CD4-positive, alpha-beta T cell (primary cell): ENCODE measurements at places on chromosomes 7 and 10.

DNA sequence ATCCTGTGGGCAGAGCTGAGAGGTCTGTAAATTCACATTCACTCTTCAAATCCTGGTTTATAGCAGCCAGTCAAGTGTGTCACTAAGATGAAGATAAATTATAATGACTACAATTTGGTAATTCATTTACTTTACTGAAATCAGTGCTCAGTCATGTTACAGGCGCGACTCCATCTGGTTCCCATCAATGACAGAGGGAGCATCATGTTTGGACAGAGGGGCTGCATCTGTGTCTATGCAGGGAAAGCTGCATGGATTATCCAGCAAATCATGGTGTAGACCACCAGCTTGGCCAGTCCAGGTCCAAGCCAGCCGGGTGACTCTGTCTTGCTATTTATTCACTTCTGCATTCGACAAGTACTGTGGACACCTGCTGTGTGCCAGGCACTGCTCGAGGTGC lies 214.1 kb upstream of the ZNF32 start:
- no peaks in the 10 kb centered on the region for H3K36me3 ChIP-seq
- no peaks in the 10 kb centered on the region for H3K4me1 ChIP-seq
- H3K27ac ChIP-seq: no peak overlapping the region
- H3K4me3 ChIP-seq: no peak overlapping the region
- no peak for DNase-seq

DNA sequence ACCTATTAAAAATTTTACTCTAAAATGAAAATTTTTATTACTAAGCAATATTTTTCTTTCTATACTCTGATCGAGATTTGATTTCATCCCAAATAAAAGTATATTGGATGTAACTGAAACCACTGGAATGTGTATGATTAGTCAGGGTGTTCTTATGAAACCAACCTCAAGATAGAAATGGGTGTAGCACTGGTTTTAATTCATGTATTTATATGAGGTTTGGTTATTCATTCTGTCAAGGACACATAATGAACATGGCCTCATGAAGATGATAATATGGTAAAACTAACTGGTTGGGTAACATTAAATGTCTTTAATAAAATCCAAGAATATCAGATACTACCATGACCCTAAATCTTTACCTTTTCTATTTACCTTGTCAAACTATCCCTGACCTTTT lies 197.7 kb downstream of the SEMA3A start:
- H3K36me3 ChIP-seq: no peaks in the 10 kb centered on the region
- H3K4me1 ChIP-seq: no peaks in the 10 kb centered on the region

GRCh38 chr7:100190048-100190711 lies 12.5 kb downstream of the STAG3 start:
- peaks cover 1% of the 10 kb centered on the region for H3K4me1 ChIP-seq
- DNase-seq: no peak
- no peaks in the 10 kb centered on the region for H3K36me3 ChIP-seq
- no peaks in the 10 kb centered on the region for H3K27me3 ChIP-seq

- H3K27ac ChIP-seq: no peak overlapping the region
- DNase-seq: no peak
- no peaks in the 10 kb centered on the region for H3K4me1 ChIP-seq
- H3K4me3 ChIP-seq: no peak overlapping the region
- no peaks in the 10 kb centered on the region for H3K27me3 ChIP-seq
These were observed 142.9 kb downstream of the THSD7A start for GRCh38 chr7:11689096-11689495.

DNA sequence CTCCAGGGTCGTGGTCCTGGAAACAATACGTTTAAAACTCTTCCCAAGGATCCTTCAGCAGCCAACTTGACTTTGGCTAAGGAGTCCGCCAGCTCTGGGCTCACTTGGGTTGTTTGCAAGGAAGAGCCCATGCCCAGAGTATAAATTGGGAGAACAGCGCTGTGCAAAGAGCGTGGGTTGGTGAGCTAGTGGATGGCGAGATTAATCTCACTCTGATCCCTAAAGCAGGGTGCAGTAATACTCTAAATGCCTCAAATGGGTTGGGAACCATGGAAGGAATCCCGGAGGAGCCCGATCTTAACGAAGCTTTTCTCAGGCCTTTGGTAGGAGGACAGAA lies 495 bp upstream of the SDHAF3 start:
- H3K36me3 ChIP-seq: no peaks in the 10 kb centered on the region
- no peaks in the 10 kb centered on the region for H3K27me3 ChIP-seq
- peak overlapping the region; percentile 71 for H3K27ac ChIP-seq
- H3K4me3 ChIP-seq: peak overlapping the region; percentile 82
- no peak for DNase-seq
- peaks cover 10% of the 10 kb centered on the region for H3K4me1 ChIP-seq

DNA sequence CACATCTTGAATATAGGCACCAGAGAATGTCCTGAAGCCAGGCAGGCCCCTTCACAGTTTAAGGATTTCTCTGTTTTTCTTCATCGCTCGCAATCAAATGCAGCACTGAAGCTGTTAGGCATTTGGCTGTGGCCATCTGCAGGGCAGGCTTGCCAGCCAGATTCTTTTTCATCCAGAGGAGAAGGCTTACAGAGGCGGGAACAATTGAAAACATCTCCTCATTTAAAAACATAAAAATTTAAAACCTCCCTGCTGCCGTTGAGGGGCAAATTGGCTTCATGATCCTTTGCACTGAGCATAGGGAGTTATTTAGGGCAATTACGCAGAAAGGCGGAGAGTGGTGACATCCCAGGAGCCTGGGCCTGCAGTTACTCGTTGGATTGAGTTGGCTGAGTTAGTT lies 500.0 kb downstream of the TYW1 start:
- H3K27ac ChIP-seq: no peak overlapping the region
- no peak for DNase-seq
- no peak overlapping the region for H3K4me3 ChIP-seq
- H3K36me3 ChIP-seq: no peaks in the 10 kb centered on the region

GRCh38 chr10:8043569-8044306 lies 10.8 kb upstream of the GATA3 start:
- no peak overlapping the region for H3K4me3 ChIP-seq
- no peaks in the 10 kb centered on the region for H3K36me3 ChIP-seq
- peaks cover 99% of the 10 kb centered on the region for H3K27me3 ChIP-seq
- peaks cover 70% of the 10 kb centered on the region for H3K4me1 ChIP-seq
- no peak overlapping the region for H3K27ac ChIP-seq
- DNase-seq: peak; percentile 38

DNA sequence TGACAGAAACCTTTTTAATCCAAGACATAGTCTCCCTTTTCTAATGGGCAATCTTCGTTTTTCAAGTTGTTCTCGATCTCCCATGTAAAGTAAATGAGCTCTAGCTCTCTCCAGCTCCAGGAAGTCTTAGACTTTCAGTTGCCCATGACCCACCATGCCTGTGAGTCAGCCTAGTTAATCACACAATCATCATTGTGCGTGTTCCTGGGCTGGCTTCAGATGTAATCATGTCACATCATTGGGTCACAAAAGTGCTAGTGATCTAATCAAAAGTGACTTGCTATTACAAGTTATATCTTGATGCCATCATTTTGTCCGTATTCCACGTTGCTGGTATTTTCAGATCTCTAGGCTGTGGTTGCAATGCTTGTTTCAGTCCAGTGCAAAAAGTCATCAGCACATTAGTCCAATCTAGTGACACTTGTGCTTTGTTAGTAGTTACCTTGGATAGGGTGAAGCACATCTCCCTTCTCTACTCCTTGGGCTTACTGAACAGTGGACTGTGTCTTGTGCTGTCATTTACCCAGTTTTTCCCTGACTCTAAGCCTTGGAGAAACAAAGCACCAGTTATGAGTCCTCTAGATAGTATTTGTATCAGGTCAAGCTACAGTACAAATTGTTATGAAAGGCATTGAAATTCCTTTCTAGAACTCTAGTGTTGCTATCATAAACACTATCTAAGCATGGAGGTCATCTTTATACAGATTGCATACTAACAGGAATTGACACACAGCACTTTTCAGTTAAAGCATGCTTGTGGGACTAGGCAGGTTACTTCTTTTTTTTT lies 316.6 kb downstream of the GFRA1 start:
- H3K27ac ChIP-seq: no peak overlapping the region
- H3K27me3 ChIP-seq: no peaks in the 10 kb centered on the region
- no peaks in the 10 kb centered on the region for H3K36me3 ChIP-seq
- H3K4me3 ChIP-seq: no peak overlapping the region
- DNase-seq: no peak
- no peaks in the 10 kb centered on the region for H3K4me1 ChIP-seq
